Adrenal gland (tissue), 19 donors: ENCODE measurements at places on chromosomes 6 and 20. TPM values are rescaled to one million over a fixed set of nuclear protein-coding genes. Genes with fewer than 3 reads are reported as not detected.

DNA sequence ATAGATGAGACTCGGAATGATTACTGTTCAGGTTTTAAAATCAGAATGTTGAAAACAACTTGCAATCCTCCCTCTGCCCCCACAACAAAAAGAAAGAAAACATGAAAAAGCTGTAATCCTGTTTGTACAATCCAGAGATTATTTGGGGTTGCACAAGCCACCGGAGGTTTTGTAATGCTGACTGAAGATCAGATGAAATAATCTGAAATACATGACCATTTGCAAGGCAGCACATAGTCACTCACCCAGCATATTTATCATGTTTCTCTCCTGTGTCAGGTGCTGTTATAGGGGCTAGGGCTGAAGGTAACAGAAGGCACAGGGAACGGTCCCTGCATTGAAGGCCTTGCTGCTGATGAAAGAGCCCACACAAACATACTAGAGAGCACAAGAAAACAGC is 85.3 kb downstream of the SIM1 start:
- no peaks in the 10 kb centered on the region for H3K36me3 ChIP-seq
- H3K27me3 ChIP-seq, result peaks cover 5% of the 10 kb centered on the region
- no peak overlapping the region for H3K27ac ChIP-seq
- H3K4me3 ChIP-seq, result no peak overlapping the region
- no peaks in the 10 kb centered on the region for H3K4me1 ChIP-seq

DNA sequence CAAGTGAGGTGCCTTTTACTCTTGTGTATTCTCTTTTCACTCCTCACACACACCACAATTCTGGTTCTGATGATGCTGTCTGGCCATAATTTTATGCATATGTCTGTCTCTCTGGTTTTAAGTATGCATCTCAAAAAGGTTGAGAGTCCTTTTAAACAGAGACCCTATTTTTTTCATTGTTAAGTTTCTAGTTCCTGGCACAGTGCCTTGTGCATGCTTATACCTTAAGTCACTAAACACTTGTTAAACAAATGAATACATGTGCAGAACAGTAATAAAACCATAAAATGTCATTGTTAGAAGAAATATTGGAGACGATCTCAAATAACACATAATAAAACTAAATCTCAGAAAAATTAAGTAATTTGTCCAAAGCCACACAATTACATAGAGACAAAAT is 7.9 kb downstream of the ROS1 start:
- no peak for DNase-seq
- no peak overlapping the region for H3K27ac ChIP-seq
- H3K36me3 ChIP-seq, result no peaks in the 10 kb centered on the region
- H3K4me1 ChIP-seq, result no peaks in the 10 kb centered on the region

DNA sequence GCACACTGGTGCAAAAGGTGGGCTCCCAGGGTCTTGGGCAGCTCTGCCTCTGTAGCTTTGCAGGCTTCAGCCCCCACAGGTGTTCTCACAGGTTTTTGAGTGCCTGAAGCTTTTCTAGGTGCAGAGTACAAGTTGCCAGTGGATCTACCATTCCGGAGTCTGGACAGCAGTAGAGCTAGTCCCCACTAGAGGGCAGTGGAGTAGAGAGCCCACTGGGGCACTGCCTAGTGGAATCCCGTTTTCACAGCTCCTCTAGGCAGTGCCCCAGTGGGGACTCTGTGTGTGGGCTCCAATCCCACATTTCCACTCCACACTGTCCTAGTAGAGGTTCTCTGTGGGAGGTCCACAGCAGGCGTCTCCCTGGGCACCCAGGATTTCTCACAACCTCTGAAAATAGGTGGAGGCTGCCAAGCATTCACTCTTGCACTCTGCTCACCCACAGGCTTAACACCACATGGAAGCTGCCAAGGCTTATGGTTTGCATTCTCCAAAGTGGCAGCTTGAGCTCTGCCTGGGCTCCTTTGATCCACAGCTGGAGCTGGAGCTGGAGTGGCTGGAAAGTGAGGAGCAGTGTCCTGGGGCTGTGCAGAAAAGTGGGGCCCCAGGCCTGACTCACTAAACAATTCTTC is 86.3 kb upstream of the PROKR2 start:
- H3K4me1 ChIP-seq, result no peaks in the 10 kb centered on the region
- H3K36me3 ChIP-seq, result no peaks in the 10 kb centered on the region
- H3K4me3 ChIP-seq, result no peak overlapping the region
- H3K27ac ChIP-seq, result no peak overlapping the region

DNA sequence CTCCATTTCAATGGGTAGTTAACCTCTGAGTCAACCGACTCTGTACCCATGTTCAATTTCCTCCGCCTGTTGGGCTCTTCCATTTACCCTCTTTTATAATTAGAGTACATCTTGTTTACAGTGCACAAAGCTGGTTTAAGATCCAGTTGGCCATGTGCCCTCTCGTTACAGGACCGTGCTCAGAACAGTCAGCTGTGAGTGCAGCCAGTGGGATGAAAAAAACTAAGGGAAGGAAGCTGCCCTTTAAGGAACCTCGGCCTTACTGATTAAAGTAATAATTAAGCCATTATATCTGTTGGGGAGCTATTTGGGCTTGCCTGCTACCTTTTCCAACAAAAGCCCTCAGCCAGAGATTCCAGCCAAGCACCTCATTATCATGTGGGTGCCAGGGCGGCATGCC is 68.8 kb downstream of the TMEM170B start:
- DNase-seq, result no peak
- peaks cover 5% of the 10 kb centered on the region for H3K4me1 ChIP-seq
- no peaks in the 10 kb centered on the region for H3K27me3 ChIP-seq
- H3K27ac ChIP-seq, result no peak overlapping the region
- H3K36me3 ChIP-seq, result no peaks in the 10 kb centered on the region

GRCh38 chr20:3930265-3931206 is 41.3 kb downstream of the PANK2 start:
- H3K36me3 ChIP-seq, result no peaks in the 10 kb centered on the region
- H3K4me3 ChIP-seq, result no peak overlapping the region
- H3K4me1 ChIP-seq, result peaks cover 31% of the 10 kb centered on the region
- no peak for DNase-seq
- H3K27me3 ChIP-seq, result no peaks in the 10 kb centered on the region

- H3K27ac ChIP-seq, result no peak overlapping the region
- no peak overlapping the region for H3K4me3 ChIP-seq
- no peaks in the 10 kb centered on the region for H3K4me1 ChIP-seq
These were observed 1.5 kb downstream of the PPP1R14C start for GRCh38 chr6:150144294-150144868.

DNA sequence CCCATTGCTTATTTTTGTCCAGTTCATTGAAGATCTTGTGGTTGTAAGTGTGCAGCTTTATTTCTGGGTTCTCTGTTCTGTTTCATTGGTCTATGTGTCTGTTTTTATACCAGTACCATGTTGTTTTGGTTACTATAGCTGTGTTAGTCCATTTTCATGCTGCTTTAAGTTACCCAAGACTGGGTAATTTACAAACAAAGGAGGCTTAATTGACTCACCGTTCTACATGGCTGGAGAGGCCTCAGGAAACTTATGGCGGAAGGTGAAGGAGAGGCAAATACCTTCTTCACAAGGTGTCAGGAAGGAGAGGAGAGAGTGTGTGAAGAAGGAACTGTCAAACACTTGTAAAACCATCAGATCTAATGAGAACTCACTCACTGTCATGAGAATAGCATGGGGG is 29.9 kb upstream of the FERMT1 start:
- no peaks in the 10 kb centered on the region for H3K27me3 ChIP-seq
- no peaks in the 10 kb centered on the region for H3K36me3 ChIP-seq
- H3K4me1 ChIP-seq, result no peaks in the 10 kb centered on the region

GRCh38 chr6:219019-219570 is 73.2 kb upstream of the DUSP22 start:
- no peaks in the 10 kb centered on the region for H3K36me3 ChIP-seq
- no peak overlapping the region for H3K27ac ChIP-seq
- no peak overlapping the region for H3K4me3 ChIP-seq
- DNase-seq, result no peak
- no peaks in the 10 kb centered on the region for H3K27me3 ChIP-seq

- no peaks in the 10 kb centered on the region for H3K36me3 ChIP-seq
- no peak overlapping the region for H3K27ac ChIP-seq
- DNase-seq, result no peak
- H3K4me1 ChIP-seq, result no peaks in the 10 kb centered on the region
- peaks cover 5% of the 10 kb centered on the region for H3K27me3 ChIP-seq
These were observed 158.0 kb downstream of the PHF3 start for GRCh38 chr6:63793465-63794137.

GRCh38 chr20:19419396-19419795 is 207.0 kb downstream of the SLC24A3 start:
- no peak overlapping the region for H3K27ac ChIP-seq
- no peak for DNase-seq
- H3K4me3 ChIP-seq, result no peak overlapping the region
- no peaks in the 10 kb centered on the region for H3K27me3 ChIP-seq
- no peaks in the 10 kb centered on the region for H3K4me1 ChIP-seq

DNA sequence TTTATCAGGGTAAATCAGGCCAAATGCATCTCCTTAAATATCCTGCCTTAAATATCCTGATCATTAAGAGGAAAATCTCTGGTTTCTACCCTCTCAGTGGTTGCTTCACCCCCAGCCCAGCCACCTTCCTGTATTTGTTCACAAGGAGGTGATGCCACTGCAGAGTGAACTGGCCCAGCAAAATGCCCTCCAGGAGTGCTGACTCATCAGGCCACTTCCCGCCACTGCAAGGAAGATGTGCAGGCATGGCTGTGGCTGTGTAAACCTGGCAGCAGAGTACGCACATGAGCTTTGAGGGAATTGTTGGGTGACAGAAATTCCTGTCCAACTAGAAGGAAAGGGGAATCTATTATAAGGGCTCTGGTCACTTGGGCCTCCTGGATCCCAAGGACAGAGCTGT is 13.8 kb downstream of the NQO2 start:
- DNase-seq, result peak; percentile 58
- peaks cover 30% of the 10 kb centered on the region for H3K4me1 ChIP-seq
- H3K36me3 ChIP-seq, result no peaks in the 10 kb centered on the region
- H3K4me3 ChIP-seq, result no peak overlapping the region
- H3K27me3 ChIP-seq, result no peaks in the 10 kb centered on the region

GRCh38 chr6:159487636-159488035 is 205.4 kb downstream of the SOD2 start:
- H3K4me1 ChIP-seq, result no peaks in the 10 kb centered on the region
- H3K27me3 ChIP-seq, result no peaks in the 10 kb centered on the region
- no peaks in the 10 kb centered on the region for H3K36me3 ChIP-seq
- H3K4me3 ChIP-seq, result no peak overlapping the region
- no peak overlapping the region for H3K27ac ChIP-seq
- no peak for DNase-seq

DNA sequence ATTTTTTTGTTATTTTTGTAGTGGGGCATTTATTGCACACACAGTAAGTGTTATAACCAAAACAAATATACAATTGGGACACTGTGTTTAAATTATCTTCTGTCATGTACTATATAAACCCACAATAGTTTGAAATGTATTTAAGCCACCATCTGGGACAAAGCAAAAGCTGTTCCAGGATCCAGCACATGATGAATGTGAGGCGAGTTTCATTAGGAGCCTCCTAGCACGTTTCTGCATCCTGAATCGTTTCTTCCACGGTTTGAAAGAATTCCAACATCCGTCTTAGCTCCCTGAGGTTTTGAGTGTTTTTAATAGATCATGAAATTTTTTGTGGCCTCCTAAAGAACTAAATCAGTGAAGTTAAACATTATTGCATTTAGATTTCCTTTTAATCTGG is 65.8 kb downstream of the EYA4 start:
- no peak overlapping the region for H3K27ac ChIP-seq
- no peak for DNase-seq
- H3K27me3 ChIP-seq, result no peaks in the 10 kb centered on the region
- H3K4me1 ChIP-seq, result no peaks in the 10 kb centered on the region

- no peak overlapping the region for H3K27ac ChIP-seq
- H3K4me3 ChIP-seq, result no peak overlapping the region
- H3K4me1 ChIP-seq, result no peaks in the 10 kb centered on the region
- no peak for DNase-seq
- no peaks in the 10 kb centered on the region for H3K36me3 ChIP-seq
These were observed 50.1 kb upstream of the INSM1 start for GRCh38 chr20:20317621-20318364.

DNA sequence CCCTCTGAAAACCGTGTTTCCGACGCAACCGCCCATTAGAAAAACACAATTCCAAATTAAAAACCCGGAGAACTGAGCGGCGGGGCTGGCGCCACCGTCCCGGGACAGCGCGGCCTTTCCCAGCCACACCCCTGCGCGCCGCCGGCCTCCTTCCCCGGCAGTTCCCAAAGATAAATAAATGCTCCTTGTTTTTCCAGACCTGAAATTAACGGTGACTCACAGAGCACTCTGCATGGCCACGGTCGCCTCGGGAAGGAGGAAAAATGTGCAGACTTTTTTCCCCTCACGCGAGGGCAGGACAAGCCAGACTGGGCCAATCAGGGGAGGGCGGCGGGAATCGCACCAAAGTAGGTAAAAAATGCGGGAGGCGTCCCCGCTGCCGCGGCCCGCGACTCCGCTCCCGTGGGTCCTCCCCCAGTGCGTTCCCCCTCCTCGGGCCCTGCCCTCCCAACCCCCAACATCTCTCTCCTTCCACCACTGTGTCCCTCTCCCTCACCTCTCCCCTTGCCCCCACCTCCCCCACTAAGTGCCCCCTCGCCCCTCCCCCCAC is 828 bp upstream of the DSTN start:
- H3K4me1 ChIP-seq, result peaks cover 18% of the 10 kb centered on the region
- DNase-seq, result peak; percentile 88
- peak overlapping the region; percentile 97 for H3K27ac ChIP-seq

GRCh38 chr6:31040801-31041200 is 30.5 kb downstream of the MUC22 start:
- H3K4me3 ChIP-seq, result no peak overlapping the region
- DNase-seq, result no peak

DNA sequence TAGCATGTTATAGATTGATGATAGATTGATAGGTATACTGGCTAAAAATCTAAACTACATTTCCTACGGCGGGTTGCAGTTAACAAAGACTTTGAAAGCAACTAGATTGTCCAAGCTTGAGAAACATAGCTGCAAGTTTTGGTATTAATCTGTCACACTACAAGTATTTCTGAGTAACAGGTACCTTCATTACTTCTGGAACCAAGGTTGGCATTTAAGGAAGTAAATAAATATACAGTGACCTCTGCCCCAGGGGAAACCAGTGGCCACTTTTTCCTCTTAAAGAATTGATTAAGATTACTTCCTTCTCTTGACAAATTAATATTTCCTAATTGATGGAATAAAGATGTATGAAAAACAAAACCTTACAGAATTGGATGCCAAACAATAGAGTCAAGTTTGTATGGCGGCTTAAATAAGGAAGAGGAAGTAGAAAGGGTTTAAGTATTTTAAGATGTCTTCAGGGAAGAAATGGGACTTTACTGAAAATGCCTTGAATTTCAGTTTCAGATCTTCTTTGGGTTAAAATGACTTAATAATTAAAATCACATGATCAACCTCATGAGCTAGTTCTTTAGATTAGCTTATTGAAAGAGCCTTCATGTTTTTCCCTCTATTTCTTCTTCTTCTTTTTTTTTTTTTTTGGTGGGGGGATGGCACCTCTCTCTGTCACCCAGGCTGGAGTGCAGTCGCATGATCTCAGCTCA is 132.8 kb downstream of the DOK5 start:
- no peak overlapping the region for H3K4me3 ChIP-seq
- H3K36me3 ChIP-seq, result no peaks in the 10 kb centered on the region
- H3K27ac ChIP-seq, result no peak overlapping the region
- DNase-seq, result no peak
- H3K4me1 ChIP-seq, result no peaks in the 10 kb centered on the region

Gene NKX2-4
- total RNA-seq, result not detected

Gene ATP9A
- total RNA-seq, result 16.1 TPM

Gene OR2H1
- total RNA-seq, result not detected

Gene RAMACL
- total RNA-seq, result 0.39 TPM

Gene TMEM14A
- total RNA-seq, result 26.7 TPM

Gene ASIP
- total RNA-seq, result 0.61 TPM

Gene PMEPA1
- total RNA-seq, result 8.0 TPM

Gene CLVS2
- not detected for total RNA-seq
